Activated CD8-positive, alpha-beta memory T cell treated with anti-CD3 and anti-CD28 coated beads, Interleukin-2, amount 50 U/mL, for 4 hours (primary cell): ENCODE measurements at places on chromosomes 6 and 20.

GRCh38 chr20:46897328-46897880 lies 2.8 kb downstream of the EYA2 start:
- DNase-seq = no peak

DNA sequence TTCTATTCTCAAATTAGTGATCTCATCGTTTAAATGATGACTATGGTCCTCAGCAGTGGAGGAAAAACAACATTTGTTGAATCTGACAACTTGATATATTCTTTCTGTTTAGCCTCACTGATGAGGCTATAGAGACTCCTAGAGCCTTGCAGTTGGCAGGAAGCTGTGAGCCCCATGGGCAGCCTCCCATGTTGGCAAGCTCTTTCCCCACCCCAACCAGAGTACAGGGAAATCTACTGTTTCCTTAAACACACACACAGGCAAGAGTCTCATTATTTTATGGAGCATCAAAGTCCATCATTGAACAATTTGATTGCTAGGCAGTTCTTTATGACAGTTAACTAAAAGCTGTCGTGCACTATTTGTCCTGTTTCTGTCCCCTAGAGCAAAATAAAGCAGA lies 498.2 kb upstream of the CITED2 start:
- DNase-seq = no peak

GRCh38 chr6:129686941-129687627 lies 22.9 kb downstream of the ARHGAP18 start:
- peak; percentile 35 for DNase-seq

DNA sequence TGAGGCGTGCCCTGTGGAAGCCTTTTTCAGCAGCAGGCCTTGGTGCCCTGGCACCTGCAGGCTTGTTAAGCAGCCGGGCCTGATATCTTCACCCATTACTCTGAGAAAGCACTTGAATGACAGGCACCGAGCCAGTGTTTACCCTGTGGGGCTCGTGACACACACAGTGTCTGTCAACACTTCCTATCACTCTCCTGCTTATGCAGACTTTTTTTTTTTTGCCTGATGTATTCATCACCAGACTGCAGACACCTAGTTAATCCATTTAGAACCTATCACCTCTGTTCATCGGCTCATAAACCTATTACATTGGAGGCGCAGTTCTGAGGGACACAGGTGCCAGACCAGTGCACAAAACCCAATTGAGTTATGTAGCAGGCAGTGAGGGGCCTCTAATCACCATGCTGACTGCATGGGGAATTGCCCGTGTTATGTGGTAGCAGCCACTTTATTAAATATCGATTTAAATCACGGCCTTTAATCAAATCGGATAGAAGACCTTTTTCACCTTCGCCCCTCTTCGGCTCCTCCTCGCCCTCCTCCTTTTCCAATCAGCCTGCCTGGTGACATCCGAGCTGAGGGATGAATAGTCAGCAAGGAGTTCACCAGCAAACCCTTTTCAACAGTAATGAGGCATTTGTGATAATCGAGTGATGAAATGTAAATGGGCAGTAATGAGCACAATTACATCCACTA lies 962.9 kb upstream of the SLC35B3 start:
- DNase-seq = no peak

- DNase-seq = no peak
Observed at GRCh38 chr6:68122032-68122431, 513.0 kb upstream of the ADGRB3 start.

DNA sequence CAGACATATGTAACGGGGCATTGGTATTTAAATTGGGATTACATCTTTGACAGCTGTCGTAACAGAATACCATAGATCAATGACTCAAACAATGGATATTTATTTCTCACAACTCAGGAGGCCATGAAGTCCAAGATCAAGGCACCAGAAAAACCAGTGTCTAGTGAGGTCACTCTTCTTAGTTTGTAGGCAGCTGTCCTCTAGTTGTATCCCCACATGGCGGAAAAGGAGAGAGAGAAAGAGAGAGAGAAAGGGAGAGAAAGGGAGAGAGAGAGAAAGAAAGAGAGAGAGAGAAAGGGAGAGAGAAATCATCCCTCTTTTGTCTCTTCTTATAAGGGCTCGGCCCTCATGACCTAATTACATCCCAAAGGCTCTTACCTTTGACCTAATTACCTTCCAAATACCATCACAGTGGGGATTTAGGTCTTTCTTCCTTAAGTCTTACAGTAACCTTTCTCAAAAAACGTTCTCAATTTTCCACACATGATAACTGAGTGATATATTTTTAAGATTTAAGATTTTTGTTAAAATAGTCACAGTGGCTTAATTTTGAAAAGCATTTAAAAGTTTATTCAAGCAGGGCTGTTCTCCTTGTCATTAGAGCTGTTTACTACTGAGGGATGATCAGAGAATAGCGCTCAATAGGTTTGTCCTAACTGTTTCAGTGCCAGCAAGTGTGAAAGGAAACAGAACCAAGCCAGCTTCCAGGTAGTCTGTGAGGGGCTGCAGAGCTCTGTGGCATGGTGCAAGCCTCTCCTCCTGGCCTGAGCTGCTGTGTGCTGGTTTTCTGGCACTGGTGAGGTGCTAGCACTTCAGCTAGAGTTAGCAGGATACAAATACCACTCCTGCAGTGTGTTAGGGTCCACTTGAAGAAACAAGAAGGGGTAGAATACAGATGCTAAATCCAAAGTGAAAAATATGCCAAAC lies 79.0 kb downstream of the IMPG1 start:
- DNase-seq = no peak

- no peak for DNase-seq
Observed at GRCh38 chr20:47360297-47361056, 4.0 kb upstream of the ZMYND8 start.

DNA sequence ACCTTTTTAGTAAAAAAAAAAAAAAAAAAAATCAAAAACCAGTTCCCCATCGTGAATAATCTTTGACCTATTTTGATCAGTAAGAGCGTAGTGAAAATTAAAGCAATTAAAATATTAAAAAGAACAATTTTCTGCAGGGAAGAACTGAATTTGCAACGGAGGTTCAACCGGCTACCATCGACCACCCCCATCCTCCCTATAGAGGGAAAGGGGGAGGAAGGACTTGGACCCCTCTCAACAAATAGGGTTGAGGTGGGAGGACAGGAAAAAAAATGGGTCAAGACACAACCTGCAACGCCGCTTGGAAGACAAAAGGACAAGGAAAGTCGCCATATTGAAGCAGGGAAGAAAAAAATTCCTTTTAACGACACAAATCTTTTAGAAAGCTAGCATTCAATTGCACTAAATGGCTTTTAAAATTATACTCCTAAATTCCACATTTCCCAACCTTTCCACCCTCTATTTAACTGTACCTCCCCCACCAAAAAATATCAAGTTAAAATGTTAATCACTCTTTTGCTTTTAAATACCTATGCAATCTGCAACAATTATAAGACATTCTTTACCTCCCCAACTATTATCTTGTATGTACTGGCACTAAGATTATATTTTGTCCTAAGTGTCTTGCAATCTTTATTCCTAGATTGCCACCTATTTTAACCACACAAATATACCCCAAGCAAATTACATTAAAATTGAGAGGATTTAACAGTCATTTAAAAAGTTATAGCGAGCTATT lies 1.7 kb downstream of the PPP1R10 start:
- DNase-seq = no peak

DNA sequence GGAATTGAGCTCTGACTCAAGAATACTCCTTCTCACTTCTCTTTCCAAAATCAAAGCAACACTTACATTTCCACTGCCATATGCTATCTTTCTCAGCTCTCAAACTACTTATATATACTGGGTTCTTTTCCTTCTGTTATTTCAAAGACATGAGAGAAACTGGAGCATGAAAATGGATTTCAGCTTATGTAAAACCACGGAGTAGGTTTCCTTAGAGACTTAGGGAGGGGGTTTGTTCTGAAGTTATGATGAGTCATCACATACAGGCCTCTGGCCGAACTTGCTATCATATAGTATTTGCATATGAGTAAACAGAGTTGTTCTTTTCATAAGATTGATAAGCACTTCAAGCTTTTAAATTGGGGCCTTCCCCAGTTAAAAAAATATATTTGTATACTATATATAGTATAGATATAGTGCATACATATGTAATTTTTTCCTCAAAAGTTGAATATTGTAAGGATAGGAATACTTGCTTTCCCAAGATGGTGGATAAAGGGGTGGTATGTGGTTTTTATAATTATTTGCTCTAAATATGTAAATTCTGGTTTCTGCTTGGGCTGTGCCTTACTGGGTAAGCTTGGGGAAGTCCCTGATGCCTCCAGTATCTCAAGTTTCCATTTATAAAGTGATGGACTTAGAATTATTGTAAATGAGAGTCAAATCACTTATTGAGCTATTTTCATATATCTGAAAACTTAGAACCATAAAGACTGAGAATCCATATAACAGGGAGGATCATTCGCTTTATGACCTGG lies 273.9 kb downstream of the RFPL4B start:
- no peak for DNase-seq

GRCh38 chr6:148747471-148748165 lies 788 bp downstream of the UST start:
- peak; percentile 48 for DNase-seq

DNA sequence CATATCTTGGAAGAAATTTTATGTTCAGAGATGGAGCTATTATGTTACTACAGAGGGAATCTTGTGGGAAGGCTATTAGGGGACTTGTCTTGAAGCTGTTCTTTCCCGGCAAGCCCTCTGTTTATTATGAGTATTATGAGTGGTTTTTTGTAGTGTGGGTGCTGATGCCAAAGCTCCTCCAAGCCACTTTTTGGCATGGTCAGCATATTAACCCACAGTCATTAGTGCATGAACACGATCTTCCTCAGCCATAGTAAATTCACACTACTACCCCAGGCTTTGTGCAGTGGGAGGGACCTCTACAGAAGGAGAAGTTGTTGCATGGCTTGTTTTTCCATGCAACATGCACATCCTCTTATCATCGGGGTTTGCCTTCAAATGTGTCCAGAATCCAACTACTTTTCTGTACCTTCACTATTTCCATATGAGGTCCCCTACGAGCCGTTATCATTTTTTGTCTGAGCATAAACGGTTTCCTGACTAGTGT lies 6.5 kb upstream of the BMP6 start:
- DNase-seq = no peak

DNA sequence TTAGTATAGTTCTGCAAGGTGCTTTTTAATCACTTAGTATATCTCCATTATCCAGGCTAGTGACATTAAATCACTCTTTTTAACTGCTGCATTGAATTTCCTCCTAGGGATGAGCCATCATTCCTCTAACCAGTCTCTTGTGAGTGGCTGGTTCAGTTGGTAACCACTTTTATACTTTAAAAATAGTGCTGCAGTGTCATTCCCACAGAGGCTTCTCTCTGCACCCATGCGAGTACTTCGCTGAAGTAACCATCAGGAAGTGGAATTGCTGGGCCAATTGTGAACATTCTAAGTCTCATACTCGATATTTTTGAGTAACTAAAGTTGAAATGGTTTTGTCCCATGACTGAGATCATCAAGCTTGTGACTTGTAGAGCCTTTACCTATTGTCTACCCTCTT lies 2.1 kb downstream of the BTN3A2 start:
- DNase-seq = no peak

GRCh38 chr20:46188866-46189541 lies 70.9 kb downstream of the CD40 start:
- DNase-seq = no peak

GRCh38 chr6:63636518-63637021 lies 968 bp downstream of the PHF3 start:
- peak; percentile 55 for DNase-seq

GRCh38 chr6:113786168-113786567 lies 71.0 kb upstream of the MARCKS start:
- DNase-seq = no peak

DNA sequence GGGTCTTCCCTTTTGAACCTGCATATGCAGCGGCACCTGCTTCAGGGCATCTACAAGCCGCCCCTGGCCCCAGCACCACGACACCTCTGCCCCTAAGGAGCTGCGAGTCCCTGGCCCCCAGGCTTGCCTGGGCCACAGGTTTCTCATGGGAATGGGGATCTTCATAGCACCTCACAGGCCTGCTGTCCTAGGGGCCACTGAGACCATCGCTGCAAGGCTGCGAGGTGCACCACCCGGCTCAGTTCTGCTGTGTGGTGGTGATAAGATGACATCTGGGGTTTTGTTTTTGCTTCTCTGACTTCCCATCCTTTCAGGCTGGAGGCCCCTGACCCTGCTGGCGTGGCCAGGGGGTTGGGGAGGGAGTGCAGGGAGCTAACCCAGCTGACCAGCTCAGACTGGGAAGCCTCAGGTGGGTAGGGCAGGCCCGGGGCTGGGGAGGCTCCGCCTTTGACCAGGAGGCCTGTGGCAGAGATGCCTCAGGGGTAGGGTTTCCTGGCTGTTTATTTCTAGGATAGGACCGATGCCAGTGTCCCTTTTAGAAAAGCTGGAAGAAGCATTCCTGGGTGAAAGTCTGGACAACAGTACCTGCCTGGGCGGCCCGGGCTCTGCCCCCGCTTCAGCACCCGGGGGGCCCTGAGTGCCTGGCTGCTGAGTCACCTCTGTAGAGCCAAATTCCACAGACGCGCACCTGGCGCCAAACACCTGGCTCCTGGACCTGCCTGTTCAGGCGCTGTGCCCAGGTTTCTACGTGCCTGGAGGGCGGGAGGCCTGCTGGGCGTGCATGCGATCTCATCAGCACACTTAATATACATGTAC lies 264.7 kb downstream of the DLL1 start:
- DNase-seq = no peak

DNA sequence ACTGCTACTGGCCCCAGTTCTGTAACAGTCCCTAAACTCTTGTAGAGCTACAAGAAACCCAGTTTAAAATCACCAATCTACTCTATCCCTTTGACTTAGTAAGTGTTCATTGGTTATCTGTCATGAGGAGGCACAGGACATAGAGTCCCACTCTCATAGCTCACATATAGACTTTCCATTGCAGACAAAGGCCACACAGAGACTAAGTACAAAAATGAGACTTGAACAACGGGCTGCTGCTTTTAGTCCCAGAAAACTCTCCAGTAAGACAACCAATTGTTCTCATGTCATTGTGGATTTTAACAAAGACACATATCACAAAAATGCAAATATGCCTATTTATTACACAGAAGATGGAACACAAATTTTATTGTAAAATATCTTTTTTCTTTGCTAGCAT lies 197.4 kb downstream of the PTPRK start:
- no peak for DNase-seq

GRCh38 chr6:122372647-122373046 lies 26.8 kb upstream of the HSF2 start:
- no peak for DNase-seq

DNA sequence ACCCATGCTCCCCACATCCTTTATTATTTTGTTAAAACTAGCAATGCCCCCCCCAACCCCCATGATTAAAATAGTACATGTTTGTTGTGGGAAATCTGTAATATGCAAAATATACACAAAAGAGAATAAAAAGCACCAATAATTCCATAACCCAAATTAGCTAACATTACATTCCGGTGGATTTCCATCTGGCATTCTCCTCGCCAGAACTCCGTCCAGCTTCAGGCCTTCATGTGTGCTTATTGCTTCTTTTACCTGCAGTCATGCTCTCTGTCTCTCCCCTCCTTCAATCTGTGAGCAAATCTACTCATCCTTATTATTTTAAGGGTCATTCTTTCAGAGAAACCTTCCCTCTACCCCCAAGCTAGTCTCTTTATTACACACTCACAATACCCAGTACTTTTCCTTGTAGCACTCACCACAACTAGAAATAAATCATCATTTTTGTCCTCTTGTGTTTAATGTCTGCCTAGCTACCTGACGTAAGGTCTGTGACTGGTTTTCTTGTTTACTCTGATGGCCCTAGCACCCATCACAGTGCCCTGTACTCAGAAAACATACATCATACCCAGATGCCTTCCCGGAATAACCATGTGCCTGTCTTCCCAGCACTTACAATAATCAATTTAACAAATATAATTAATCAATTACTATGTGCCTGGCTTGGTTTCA lies 25.6 kb upstream of the IER3 start:
- no peak for DNase-seq
